ENCODE measurements at places on chromosomes 5 and 9.

- DNase-seq: no peak
Measured at GRCh38 chr5:149870232-149870631, 74.4 kb downstream of the PDE6A start.

- no peak for DNase-seq
Measured at GRCh38 chr9:105431424-105432246, 16.2 kb upstream of the FSD1L start.

DNA sequence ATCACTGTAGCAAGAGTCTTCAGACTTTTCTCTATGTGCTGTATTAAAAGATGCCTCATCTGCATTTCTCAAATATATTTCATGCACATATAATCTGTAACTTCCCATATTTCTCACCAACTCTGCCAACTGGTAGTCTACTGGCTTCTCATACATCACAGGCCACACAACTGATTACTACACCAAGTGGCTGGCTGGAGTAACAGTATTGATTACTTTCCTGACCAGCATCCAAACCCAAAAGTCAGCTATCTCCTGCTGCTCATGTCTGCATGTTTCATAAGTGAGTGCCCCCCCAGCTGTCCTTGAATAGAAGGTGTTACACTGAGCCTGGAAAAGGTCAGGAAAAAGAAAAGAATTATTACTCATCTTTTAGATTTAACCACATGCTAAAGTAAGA lies 17.4 kb downstream of the ERCC8 start:
- no peak for DNase-seq

GRCh38 chr5:170408226-170408625 lies 19.1 kb upstream of the KCNMB1 start:
- no peak for DNase-seq

DNA sequence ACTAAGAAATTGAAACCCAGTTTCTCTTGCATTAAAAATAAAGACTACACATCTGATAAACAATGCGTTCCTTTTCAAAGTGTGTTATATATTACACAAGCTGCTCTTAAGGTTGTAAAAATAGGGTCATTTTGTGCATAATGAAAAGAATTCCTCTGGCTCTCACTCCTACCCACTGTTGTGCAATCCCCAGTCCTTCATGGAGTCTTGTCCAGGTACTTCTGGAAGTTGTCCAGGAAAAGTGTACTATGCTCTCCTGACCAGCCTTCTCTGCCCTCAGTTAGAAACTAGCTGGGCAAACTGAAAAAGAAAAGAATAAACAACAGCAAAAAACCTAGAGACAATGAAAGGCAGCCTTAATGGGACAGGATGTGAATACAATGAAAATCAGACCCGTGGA lies 345.5 kb upstream of the PAPPA start:
- no peak for DNase-seq

- no peak for DNase-seq
Measured at GRCh38 chr9:125239631-125240597, 1.2 kb downstream of the HSPA5 start.

GRCh38 chr9:124894741-124895170 lies 32.8 kb downstream of the ARPC5L start:
- no peak for DNase-seq

GRCh38 chr5:3007577-3007976 lies 256.1 kb upstream of the IRX2 start:
- no peak for DNase-seq

DNA sequence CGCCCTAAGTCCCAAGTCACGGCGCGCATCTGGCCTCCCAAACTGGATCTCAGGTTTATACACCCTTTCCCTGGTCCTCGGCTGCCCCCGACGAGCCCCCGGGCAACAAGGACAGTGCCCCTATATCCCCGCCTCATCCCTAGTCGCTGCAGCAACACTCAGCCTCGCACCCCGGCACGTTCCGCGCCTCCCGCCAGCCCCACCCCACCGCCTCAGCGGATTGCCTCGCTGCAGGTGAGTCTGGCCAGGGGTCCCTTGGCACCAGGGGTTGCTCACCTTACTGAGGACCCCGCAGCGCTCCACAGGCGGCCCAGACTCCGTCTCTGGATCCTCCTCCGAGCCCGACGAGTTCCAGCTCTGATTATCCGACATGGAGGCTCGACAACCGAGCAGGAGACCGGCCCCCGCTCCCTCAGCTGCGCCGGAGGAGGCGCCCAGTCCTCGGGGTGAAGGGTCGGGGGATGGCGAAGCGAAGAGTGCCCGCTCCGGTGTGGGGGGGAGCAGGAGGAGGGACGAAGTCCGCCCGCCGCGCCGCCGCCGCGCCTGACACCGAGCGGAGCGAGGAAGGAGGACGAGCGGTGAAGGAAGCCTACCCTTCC lies 494 bp downstream of the CERT1 start:
- DNase-seq: no peak

DNA sequence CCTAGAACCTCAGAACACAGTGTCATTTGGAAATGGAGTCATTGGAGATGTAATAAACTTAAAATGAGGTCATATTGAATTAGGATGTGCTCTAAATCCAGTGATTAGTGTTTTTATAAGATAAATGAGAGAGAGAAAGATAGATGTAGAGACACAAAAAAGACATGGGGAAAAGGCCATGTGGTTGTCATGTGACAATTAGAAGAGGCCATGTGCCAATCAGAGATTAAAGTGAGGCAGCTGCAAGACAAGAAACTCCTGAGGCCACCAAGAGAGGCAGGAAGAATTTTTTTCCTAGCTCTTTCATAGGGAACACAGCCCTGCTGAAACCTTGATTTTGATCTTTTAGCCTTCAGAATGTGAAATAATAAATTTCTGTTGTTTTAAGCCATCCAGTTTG lies 1307.2 kb downstream of the PTPRD start:
- no peak for DNase-seq

DNA sequence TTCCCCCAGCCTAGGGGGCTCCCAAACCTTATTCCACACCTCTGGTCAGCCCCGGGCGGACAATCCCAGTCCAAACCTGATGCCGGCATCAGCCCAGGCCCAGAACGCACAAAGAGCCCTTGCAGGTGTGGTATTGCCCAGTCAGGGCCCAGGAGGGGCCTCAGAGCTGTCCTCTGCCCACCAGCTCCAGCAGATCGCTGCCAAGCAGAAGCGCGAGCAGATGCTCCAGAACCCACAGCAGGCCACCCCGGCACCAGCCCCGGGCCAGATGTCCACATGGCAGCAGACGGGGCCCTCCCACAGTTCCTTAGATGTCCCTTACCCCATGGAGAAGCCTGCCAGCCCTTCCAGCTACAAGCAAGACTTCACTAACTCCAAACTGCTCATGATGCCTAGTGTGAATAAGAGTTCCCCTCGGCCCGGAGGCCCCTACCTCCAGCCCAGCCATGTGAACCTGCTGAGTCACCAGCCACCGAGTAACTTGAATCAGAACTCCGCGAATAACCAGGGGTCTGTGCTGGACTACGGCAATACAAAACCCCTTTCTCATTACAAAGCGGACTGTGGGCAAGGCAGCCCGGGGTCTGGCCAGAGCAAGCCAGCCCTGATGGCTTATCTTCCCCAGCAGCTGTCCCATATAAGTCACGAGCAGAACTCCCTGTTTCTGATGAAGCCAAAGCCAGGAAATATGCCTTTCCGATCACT lies 27.6 kb upstream of the LTC4S start:
- DNase-seq: no peak

- DNase-seq: no peak
Measured at GRCh38 chr5:77282337-77283027, 72.0 kb downstream of the PDE8B start.

- no peak for DNase-seq
Measured at GRCh38 chr9:108331596-108331995, 524.2 kb downstream of the ACTL7B start.

DNA sequence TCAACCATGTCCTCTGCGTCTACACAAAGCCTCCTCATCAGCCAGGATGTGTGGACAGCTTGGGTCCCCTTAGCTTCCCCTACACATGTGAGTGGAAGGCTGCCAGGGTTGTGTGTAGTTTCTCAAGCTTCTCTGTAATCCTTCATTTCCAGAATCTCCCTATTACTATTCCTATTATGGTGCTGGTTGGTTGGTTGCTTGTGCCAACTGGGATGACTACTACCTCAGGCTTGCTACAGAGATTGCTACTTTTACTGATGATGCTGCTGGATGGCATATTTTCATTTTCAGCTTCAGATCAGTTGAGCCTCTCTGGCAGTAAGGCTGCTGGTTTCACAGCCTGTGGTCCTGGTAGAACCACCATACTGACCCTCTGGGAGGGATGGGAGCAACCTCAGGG lies 39.9 kb downstream of the ATG10 start:
- DNase-seq: no peak

DNA sequence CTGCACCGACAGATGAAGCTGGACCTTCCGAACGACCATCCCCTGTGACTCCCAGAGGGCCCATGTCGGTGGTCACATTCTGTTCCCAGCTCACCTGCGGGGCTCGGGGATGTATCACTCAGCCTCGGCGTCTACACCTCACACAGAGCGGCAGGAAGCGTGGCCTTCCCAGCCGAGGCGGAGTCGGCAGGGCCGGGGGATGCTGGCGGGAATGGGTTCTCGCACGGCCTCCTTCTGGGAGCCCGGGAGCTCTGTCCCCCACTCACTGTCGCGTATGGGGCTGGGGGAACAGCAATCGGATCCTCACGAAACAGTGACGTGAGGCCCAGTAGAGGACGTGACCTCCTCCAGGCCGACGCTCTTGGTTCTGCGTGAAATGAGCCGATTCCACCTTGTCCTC lies 20.4 kb downstream of the NACC2 start:
- DNase-seq: no peak

DNA sequence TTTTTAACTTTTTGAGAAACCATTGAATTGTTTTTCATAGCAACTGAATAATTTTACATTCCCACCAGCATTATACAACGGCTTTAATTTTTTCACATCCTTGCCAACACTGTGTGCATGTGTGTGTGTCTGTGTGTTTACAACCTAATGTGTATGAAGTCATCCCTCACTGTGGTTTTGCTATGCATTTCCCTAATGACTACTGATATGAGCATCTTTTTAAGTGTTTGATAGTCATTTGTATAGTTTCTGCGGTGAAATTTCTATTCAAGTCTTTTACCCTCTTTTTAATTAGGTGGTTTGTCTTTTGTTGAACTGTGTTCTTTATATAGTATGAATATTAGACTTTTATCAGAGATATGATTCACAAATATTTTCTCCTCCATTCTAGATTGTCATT lies 263.1 kb upstream of the COX7C start:
- no peak for DNase-seq

- no peak for DNase-seq
Measured at GRCh38 chr5:168422431-168422830, 63.8 kb upstream of the RARS1 start.

DNA sequence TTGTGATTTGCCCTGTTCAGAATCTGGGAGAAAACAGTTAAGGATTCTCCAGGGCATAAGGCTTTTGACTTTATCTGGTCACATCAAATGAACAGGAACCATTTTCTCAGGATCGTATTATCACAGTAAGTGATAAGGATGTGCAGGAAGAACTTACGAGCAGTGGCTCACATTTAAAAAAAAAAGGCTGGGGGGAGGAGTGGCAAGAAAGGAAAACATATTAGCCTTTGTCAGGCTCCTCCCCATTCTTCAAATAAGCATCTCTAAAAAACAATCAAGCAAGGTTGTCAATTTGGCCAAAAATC lies 234.3 kb upstream of the TMEM161B start:
- no peak for DNase-seq

DNA sequence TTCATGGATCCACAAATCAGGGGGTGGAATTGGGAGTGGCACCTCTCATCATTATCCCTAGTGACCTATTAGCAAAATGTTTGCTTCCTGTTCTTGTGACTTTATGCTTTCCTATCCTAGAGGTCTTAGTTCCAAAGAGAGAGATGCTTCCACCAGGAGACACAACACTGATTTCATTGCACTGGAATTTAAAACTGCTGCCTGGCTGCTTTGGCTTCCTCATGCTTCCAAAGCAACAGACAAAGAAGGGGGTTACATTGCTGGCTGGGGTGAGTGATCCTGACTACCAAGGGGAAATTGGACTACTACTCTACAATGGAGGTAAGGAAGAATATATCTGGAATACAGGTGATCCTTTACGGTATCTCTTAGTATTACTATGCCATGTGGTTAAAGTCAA lies 69.2 kb upstream of the SH3GL2 start:
- DNase-seq: no peak

- DNase-seq: no peak
Measured at GRCh38 chr5:40649463-40650030, 30.2 kb upstream of the PTGER4 start.

DNA sequence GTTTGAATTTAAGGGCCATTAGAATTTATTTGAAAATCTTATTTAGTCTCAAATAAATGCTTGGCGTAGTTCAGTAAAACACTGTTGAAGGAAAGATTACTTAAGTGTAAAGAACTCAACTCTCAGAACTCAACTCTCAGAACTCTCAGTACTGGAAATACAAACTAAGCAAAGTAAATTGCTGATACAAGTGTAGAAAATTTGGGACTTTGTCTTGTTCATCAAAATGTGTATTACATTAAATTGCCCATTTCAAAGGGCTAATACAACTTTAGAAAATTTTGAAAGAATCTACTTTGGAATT lies 99.4 kb downstream of the CSNK1G3 start:
- no peak for DNase-seq

DNA sequence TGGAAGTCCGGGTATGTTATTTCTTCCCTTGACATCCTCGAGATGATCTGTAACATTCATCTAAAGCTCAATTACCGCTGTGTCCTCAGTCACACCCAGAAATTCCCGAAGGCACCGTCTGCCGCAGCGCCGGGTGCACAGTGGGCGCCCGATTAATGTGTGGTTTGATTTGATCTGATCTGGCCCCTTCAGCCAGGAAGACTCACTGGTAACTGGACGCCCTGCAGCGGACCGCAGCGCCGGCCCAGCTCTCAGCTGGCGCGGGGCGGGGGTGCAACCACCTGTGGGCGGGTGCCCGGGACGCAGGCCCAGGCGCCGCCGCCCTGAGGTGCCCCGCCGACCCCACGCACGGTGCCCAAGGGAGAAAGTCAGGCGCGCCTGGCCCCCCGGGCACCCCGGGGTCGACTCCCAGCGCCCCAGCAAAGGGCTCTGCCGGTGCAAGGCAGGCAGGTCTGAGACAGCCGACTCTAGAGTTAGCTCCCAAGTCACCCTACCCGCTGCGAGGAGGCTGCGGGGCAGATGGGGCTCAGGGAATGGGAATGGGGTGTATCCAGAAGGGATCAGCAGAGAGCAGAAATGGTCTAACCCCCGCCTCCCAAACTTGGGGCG lies 1.7 kb downstream of the EPB41L4B start:
- DNase-seq: no peak

DNA sequence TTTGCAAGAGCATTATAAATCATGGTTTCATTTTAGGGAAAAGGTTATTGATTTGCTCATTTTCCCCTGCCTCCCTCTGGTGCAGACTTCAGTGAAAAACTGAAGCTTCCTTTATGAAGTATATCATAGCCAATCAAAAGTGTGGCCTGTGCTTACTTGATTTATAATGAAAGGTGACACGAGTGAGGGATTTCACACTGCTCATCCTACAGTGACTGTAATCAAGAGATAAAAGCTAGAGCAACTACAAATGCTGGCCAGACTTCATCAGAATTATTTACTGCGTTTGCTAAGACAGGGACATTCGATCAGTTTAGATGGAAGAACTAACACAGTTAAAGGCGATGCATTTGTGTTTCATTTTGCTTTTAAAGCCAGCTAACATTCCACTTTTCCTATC lies 151.5 kb downstream of the SV2C start:
- DNase-seq: no peak

GRCh38 chr5:177301503-177302165 lies 1.9 kb downstream of the RAB24 start:
- DNase-seq: no peak
